Globus pallidus (tissue), 1 donor: ENCODE measurements at places on chromosomes 16 and 17.

- DNase-seq, result no peak
These were observed 292.5 kb downstream of the SOX9 start for GRCh38 chr17:72413077-72414031.

DNA sequence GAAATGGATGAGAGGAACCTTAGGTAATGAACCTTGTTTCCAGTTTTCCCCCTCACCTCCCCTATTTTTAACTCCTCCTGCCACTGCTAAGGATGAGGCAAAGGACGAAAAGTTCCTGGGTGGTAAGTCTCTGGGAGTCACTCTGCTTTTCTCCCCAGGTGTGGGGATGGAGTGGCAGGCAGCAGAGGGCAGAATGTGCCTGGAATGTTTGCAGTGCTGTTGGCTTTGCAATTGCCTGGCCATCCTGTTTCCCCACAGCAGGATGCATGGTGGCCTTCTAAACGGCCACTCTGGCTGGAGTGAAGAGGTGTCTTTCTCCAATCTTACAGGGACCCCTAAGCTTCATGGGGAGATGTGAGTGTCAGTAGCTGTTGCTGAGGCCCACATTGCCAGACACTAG lies 432.5 kb upstream of the ZFHX3 start:
- DNase-seq, result no peak

- no peak for DNase-seq
These were observed 18.8 kb downstream of the CDC42EP4 start for GRCh38 chr17:73293031-73293430.

GRCh38 chr17:20281860-20282259 lies 185.5 kb downstream of the LGALS9B start:
- DNase-seq, result peak; percentile 64

GRCh38 chr16:70412385-70412784 lies 26.5 kb downstream of the ST3GAL2 start:
- DNase-seq, result no peak

- no peak for DNase-seq
These were observed 141.5 kb upstream of the PLCG2 start for GRCh38 chr16:81637336-81638235.

DNA sequence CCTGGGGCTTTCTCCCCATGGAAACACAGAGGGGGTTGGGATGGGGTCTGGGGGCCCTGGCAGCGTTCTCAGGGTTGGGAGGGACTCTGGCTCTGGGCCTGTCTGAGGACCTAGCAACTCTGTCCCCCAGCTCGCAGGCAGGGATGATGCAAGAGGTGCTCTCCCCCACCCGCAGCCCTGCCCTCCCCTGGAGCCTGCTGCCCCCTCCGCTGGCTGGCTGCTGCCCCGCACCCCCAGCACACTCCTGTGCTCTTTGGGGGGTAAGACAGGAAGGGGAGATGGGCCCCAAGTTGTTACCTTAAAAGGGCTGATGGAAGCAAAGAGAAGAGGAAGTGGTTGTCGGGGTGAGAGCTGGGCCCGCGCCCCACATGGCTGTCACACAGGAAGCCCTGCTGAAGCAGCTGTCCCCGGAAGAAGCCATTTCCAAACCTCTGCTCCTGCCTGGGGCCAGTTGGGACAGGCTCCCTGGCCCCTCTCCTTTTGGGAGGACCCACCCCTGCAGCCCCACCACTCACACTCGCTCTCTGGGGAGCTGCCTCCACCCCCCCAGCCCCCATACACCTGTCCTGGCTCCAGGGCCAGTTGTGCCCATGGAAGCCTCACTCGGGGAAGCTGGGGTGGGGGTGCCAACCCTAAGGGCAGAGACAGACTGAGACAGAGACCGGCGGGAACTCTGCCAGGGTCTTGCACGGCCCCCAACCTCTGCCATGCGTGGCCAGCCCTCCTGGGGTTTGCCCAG lies 2.5 kb downstream of the CORO1A start:
- peak; percentile 61 for DNase-seq

- DNase-seq, result no peak
These were observed 20.1 kb downstream of the HSD17B2 start for GRCh38 chr16:82055117-82055516.
